ENCODE measurements at places on chromosomes 13 and 19.

- no peak for DNase-seq
Observed at GRCh38 chr13:113365583-113365970, 1.6 kb upstream of the GRTP1 start.

GRCh38 chr13:80866921-80867320, 526.0 kb upstream of the SPRY2 start:
- DNase-seq, result no peak

GRCh38 chr19:39542206-39542605, 2.2 kb upstream of the EID2 start:
- peak; percentile 8 for DNase-seq

GRCh38 chr13:111159362-111160320, 44.5 kb downstream of the ARHGEF7 start:
- no peak for DNase-seq

DNA sequence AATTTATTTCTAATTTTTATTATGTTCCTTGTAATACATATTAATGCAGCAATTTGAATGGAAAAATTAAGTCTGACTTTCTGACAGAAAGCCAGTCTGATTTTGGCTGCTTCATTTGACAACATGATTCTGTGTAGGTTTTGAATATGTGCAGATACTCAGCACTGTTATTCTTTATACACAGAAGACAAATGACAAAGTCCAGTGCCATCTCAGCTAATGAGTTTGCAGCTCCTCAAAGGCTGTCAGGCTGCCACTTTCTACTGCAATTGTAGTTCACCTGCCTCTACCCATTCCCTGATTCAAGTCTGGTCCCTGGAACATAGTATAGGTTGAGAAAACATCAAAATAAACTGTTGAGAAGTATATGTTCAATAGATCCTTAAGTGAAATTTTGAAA, 2.9 kb upstream of the CHAMP1 start:
- no peak for DNase-seq

GRCh38 chr13:70424428-70424827, 316.2 kb upstream of the KLHL1 start:
- DNase-seq, result no peak

- peak; percentile 80 for DNase-seq
Observed at GRCh38 chr19:12777217-12778016, 2.1 kb upstream of the HOOK2 start.

GRCh38 chr13:71677124-71677523, 189.9 kb downstream of the DACH1 start:
- no peak for DNase-seq

- peak; percentile 56 for DNase-seq
Observed at GRCh38 chr13:73913079-73913740, 221.0 kb downstream of the KLF12 start.

DNA sequence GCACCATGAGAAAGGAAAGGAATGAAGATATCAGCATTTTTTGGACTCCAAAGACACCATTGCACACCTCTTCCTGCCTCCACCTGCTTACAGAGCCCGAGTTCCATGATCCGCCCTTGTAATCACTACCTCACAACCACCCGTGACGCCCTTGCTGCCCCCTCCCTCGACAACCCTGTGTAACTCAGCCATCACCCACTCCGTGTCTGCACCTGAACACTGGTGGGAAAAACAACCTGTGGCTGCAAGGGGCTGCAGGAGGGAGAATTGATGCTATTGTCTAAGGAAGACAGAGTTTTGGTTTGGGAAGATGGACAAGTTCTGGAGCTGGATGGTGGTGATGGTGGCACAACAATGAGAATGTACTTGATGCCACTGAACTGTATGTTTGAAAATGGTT, 27.0 kb downstream of the ZIC5 start:
- DNase-seq, result no peak

- no peak for DNase-seq
Observed at GRCh38 chr13:25042151-25042865, 53.6 kb upstream of the PABPC3 start.
